ENCODE measurements at places on chromosomes 12 and 14. TPM values are rescaled to one million over a fixed set of nuclear protein-coding genes. Genes with fewer than 3 reads are reported as not detected.
A peak's percentile ranks its signal among the peaks of the same experiment; 100 is the strongest.

Gene SERPINA9
- not detected for total RNA-seq

Gene TSHR
- 0.37 TPM for total RNA-seq

Gene MIPOL1
- total RNA-seq: not detected

Gene CPM
- 1.6 TPM for total RNA-seq

Gene RAD51B
- 43.6 TPM for total RNA-seq

Gene TGM1
- 5.7 TPM for total RNA-seq

Gene NOS1
- not detected for total RNA-seq

Gene MANSC4
- not detected for total RNA-seq

Gene LRTM2
- not detected for total RNA-seq

Gene RNASE2
- not detected for total RNA-seq

Gene HCFC2
- total RNA-seq: 12.7 TPM

DNA sequence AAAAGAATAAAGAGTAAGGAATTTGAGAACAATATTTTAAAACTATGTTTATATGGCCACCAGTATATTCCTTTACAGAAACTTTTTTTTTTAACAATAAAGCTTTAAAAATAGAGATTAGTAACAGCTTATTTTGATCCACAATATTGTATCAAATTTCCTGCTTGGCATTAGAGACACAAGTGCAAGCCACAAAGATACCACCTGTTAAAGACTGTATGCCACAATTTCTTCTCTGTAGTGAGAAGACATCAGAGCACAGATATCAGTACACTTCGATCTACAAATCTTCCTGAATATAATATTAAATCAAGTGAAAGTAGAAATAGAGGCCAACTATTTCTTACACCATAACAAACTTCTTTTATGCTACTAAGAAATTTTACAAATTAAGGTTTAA lies 68.0 kb downstream of the GALNT4 start:
- H3K4me1 ChIP-seq: peaks cover 37% of the 10 kb centered on the region
- H3K27me3 ChIP-seq: no peaks in the 10 kb centered on the region
- no peak for DNase-seq
- no peak overlapping the region for H3K4me3 ChIP-seq
- peaks cover 34% of the 10 kb centered on the region for H3K36me3 ChIP-seq
- H3K27ac ChIP-seq: no peak overlapping the region

GRCh38 chr14:36300337-36300736 lies 20.1 kb downstream of the MBIP start:
- no peaks in the 10 kb centered on the region for H3K4me1 ChIP-seq
- no peak for DNase-seq
- no peak overlapping the region for H3K27ac ChIP-seq

DNA sequence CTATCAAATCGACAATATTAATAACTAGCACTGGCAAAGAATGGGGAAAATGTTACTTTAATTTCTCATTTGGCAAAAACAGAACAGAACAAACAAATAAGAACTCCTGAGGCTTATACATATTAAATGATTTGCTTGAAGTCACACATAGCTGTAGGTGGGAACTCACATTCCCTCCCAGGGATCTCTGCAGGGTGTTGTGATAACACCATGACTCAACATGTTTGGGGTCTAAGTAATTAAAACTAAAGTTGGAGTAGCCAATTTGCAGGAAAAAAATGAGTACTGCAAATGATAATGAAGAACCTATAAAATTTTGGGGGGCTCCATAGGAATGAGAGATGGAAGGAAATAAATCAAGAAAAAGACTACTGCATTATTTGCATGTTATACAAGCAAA lies 27.5 kb downstream of the UNC79 start:
- H3K27me3 ChIP-seq: peaks cover 3% of the 10 kb centered on the region
- no peaks in the 10 kb centered on the region for H3K36me3 ChIP-seq
- no peaks in the 10 kb centered on the region for H3K4me1 ChIP-seq
- no peak overlapping the region for H3K4me3 ChIP-seq
- H3K27ac ChIP-seq: no peak overlapping the region
- DNase-seq: no peak

DNA sequence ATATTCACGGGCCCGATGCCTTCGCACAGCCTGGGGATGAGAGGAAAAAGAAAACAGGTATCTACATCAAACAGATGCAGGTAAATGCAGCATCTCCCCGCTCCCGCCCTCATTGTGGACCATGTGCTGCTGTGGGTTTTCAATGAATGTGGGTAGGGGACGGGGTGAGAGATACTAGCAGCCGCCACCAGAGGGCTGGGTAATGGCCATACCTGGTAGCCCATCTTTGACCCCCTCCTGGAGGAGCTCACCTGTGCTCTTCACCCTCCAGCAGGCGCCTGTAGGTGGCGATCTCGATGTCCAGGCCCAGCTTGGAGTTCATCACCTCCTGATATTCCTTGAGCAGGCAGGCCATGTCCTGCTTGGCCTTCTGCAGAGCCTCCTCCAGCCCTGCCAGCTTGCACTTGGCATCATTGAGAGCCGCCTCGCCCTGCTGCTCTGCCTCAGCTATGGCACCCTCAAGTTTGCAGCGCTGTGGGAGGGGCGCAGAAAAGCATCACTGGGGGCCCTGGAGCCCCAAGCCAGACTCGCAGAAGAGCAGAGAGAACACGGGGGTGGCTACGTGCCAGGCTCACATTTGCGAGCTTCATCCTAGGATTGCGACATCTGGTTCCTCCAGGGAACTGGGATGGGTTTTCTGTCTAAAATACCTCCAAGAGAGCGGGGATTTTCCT lies 10.2 kb downstream of the KRT82 start:
- no peak for DNase-seq
- H3K36me3 ChIP-seq: no peaks in the 10 kb centered on the region
- no peak overlapping the region for H3K27ac ChIP-seq
- peaks cover 2% of the 10 kb centered on the region for H3K4me1 ChIP-seq
- peaks cover 18% of the 10 kb centered on the region for H3K27me3 ChIP-seq

- H3K4me1 ChIP-seq: peaks cover 10% of the 10 kb centered on the region
- H3K27me3 ChIP-seq: no peaks in the 10 kb centered on the region
- no peak overlapping the region for H3K27ac ChIP-seq
- H3K36me3 ChIP-seq: peaks cover 23% of the 10 kb centered on the region
These were observed 46.5 kb downstream of the PAPLN start for GRCh38 chr14:73283608-73284379.

DNA sequence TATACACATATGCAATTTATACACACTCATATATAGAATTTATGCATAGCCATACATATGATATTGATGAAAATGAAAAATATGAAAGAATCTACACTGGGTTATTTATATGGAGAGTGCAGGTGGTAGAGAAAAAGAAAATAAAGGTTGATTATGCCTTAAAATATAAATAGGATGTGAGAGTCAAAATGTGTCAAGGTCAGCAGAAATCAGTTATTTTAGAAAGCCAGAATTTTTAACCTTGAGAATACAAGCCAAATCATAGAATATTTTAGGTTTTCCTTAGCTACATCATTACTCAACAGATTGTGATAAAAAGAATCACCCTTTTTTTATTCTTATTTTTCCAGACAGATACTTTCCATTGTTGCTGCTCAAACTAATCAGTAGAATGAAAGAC lies 146.2 kb downstream of the SLC6A15 start:
- no peak for DNase-seq
- no peaks in the 10 kb centered on the region for H3K36me3 ChIP-seq
- H3K27me3 ChIP-seq: no peaks in the 10 kb centered on the region
- H3K27ac ChIP-seq: no peak overlapping the region
- no peak overlapping the region for H3K4me3 ChIP-seq

GRCh38 chr12:16359512-16360491 lies 12.4 kb downstream of the MGST1 start:
- peak; percentile 37 for DNase-seq
- H3K27ac ChIP-seq: no peak overlapping the region
- H3K27me3 ChIP-seq: no peaks in the 10 kb centered on the region

GRCh38 chr14:35215110-35215813 lies 76.9 kb upstream of the PSMA6 start:
- H3K27ac ChIP-seq: peak overlapping the region; percentile 2
- H3K27me3 ChIP-seq: no peaks in the 10 kb centered on the region
- peaks cover 9% of the 10 kb centered on the region for H3K4me1 ChIP-seq
- no peak overlapping the region for H3K4me3 ChIP-seq
- DNase-seq: no peak

DNA sequence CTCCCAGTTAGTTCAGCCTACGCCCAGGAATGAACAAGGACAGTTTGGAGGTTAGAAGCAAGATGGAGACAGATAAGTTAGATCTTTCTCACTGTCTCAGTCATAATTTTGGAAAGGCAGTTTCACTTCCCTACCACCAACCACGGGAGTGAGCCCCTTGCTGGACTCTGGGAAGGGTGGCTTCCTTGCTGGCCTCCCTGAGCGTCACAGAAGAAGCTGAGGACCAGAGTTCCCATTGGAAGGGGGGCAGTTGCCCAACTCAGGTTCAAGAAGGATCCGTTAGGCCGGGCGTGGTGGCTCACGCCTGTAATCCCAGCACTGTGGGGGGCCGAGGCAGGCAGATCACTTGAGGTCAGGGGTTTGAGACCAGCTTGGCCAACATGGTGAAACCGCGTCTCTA lies 106.2 kb upstream of the MAX start:
- no peaks in the 10 kb centered on the region for H3K27me3 ChIP-seq
- H3K36me3 ChIP-seq: peaks cover 2% of the 10 kb centered on the region
- peaks cover 63% of the 10 kb centered on the region for H3K4me1 ChIP-seq
- H3K4me3 ChIP-seq: peak overlapping the region; percentile 70
- no peak for DNase-seq

GRCh38 chr14:64447876-64448670 lies 17.2 kb upstream of the AKAP5 start:
- no peaks in the 10 kb centered on the region for H3K27me3 ChIP-seq
- H3K36me3 ChIP-seq: peaks cover 33% of the 10 kb centered on the region
- DNase-seq: no peak
- H3K4me3 ChIP-seq: no peak overlapping the region
- peaks cover 34% of the 10 kb centered on the region for H3K4me1 ChIP-seq
- peak overlapping the region; percentile 41 for H3K27ac ChIP-seq

DNA sequence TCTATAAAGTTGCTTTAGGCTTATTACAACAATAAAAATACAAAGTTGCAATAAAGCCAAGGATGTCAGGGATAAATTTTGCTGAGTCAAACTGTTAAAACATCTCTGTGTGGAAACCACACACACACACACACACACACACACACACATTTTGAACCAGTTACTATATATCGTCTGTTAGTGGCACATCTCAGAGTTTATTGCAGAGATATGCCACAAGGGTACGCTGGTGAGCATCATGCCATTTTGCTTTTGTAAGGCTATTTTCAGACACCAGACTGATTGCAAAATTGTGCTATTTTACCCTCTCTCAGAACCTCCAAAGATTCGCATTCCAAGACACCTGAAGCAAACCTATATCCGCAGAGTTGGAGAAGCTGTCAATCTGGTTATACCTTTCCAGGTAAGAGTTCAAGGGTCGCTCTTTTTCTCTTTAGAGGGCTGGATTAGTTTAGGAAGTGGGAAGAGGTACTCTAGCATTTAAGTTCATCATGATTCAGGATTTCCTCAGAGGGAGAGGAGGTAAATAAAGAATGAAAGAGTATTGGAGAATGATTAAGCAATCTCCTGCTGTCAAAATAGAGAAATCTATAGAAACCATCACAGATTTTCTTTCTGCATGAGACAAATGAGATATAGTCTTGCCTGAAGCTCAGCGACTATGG lies 27.3 kb upstream of the CHPT1 start:
- H3K27ac ChIP-seq: peak overlapping the region; percentile 46
- peaks cover 6% of the 10 kb centered on the region for H3K27me3 ChIP-seq
- H3K4me3 ChIP-seq: no peak overlapping the region
- H3K4me1 ChIP-seq: peaks cover 17% of the 10 kb centered on the region
- H3K36me3 ChIP-seq: peaks cover 2% of the 10 kb centered on the region
- peak; percentile 30 for DNase-seq

DNA sequence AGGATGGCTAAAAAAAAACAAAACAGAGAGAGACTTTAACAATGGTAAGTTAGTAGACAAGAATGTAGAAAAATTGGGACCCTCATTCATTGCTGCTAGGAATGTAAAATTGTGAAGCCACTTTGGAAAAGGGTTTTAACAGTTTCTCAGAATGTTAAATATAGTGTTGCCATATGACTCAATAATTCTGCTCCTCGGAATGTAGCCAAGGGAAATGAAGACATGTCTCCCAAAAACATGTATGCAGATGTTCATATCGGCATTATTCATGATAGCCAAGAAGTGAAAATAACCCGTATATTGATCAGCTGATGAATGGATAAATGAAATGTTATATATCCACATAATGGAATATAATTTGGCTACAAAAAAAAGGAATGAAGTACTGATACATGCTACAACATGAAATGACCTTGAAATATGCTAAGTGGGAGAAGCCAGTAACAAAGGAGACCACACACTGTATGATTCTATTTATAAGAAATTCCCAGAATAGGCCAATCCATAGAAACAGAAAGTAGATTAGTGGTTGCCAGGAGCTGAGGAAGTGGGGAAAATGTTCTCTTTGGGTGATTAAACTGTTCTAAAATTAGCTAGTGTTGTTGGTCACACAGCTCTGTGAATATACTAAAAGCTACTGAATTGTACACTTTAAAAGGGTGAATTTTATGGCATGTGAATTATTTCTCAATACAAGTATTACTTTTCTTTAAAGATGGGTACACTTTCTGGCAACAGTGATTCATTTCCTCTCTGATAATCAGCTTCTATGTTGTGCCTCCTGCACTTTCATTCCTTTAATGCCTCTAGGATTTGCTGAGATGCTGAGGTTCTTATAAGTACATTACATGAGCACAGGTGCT lies 132.5 kb downstream of the DAAM1 start:
- H3K27ac ChIP-seq: no peak overlapping the region
- peak overlapping the region; percentile 6 for H3K4me3 ChIP-seq
- no peak for DNase-seq
- H3K27me3 ChIP-seq: no peaks in the 10 kb centered on the region
- H3K36me3 ChIP-seq: peaks cover 15% of the 10 kb centered on the region

DNA sequence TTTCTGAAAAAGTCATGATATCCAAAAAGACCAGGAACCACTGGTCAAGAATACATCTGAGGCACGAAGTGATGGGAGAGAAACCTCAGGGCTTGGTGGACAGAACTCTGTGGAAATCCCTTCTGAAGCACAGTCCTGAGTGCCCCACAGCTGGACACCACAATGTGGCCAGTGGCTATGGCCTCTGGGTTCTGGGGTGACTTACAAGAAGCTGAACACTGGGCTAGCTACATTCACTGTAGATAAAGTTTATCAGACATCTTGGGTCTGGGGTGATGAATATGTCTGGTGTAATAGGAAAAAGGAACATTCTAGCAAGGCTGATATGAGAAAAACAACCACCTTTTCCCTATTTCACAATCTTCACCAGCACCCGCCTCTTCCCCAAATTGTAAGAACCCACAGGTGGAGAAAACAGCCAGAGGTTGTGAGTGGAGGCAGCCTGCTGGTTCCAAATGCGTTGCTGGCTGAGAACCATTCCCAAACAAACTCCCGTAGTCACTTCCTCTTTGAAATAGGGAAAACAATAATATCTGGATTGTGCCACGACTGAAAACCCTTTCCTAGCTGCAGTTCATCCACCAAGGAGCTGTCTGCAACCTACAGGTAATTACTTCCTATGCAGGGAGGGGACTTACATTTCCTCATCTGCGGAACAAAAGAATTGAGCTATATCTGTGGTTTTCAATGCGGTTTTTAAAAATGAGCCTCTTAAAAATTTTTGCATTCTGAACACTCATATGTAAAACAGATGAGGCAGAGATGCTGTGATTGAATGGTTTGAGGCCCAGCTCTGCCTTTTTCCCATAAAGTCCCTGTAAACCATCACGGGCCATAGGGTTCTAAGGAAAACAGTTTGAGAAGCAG lies 193.6 kb downstream of the SLC41A2 start:
- H3K27ac ChIP-seq: no peak overlapping the region
- peaks cover 27% of the 10 kb centered on the region for H3K4me1 ChIP-seq
- H3K36me3 ChIP-seq: peaks cover 8% of the 10 kb centered on the region
- H3K4me3 ChIP-seq: peak overlapping the region; percentile 41

Data from activated naive CD8-positive, alpha-beta T cell treated with anti-CD3 and anti-CD28 coated beads, Interleukin-2, amount 10 ng/mL, durations not matched to agents 7 days and 5 days (primary cell).